Omental fat pad (tissue), 4 donors: ENCODE measurements at places on chromosomes 6 and 20.

DNA sequence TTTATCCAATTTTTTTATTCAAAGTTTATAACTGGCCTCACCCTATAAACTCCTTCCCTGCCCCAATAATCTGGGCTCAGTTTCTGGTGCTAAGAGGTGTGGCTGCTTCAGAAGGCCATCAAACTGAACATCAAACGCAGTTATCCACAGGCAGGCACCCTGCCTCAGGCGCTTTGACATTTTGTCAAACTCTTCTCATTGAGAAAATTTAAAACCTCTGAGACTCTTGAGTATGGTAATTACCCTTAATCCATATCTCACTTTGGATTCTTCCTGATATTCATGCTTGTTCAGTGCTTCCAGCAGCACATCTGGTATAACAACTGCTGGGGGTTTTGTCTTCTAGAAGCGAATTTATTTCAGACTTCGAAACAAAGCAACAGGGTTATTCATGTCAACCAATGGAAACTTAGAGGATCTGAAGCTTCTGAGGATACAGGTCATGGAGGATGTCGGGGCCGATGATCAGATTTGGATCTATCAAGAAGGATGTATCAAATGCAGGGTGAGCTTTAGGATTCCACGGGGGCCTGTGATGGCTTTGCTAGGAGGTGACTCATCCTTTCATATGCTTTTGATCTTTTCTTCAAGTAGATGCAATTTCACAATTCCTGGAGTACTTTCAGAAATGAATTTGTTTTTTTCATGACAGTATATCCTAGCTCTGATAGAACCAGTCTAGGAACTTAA is 68.2 kb downstream of the RTN4IP1 start:
- no peak for DNase-seq

- no peak for DNase-seq
Observed at GRCh38 chr20:38152175-38152620, 12.9 kb downstream of the TGM2 start.

- DNase-seq, result no peak
Observed at GRCh38 chr20:34954904-34955230, 739 bp downstream of the GSS start.

DNA sequence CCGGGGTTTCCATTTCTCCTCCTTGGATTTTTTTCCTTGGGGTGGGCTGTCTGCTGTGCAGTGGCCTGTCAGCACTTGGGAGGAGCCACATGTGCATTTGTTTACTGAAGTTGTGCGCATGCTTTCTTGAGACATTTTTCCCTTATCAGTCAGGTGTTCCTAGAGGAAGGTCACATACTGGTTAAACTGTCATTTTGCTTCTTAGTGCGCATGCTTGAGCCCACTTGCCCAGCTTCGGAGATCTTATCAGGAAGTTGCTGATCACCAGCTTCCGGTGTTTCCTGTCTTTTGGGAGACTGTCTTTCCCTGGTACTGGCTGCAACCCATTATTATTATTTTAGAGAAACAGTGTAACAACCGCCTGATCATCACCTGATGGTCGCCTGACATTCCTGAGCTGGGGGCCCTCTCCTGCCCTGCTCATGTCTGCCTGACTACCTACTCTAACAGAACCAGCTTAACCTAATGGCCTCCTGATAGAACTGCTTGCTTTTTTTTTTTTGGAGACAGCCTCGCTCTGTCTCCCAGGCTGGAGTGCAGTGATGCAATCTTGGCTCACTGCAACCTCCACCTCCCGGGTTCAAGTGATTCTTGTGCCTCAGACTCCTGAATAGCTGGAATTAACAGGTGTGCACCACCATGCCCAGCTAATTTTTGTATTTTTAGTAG is 378 bp upstream of the ERVFRD-1 start:
- DNase-seq, result no peak

DNA sequence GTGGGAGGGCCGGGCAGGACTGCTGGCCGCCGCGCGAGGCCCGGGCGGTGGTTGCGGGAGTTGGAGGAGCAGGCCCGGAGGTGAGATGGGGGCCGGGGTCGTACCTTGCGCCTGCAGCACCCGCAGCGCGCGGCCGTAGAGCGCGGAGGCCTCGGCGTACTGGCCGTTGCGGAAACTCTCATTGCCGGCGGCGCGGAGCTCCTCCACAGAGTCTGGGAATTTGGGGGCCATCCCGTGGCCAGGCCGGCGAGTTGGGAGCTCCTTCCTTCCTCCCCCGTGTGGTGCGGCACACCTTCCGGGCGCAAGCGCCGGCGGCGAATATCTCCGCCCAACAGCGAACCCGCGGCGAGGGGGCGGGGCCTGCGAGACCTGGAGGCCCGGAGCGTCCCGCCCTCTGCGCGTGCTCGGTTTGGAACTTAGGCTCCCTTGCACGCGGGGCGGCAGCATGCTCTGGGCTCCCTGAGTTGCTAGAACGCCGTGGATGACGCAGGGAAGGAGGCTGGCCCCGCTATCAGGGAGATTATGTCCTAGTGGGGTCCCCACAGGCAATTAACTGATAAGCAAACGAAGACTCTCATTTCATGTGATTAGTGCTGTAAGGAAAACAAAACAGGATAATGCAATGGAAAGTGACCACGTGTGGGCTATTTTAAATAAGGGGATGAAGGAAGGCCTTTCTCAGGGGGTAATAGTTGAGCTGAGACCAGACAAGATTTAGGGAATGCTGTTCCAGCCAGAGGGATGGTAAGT is at the start of gene TOMM34:
TOMM34 (minus strand) TSS at position 295 of the 750 bp plus-strand sequence; CDS start at position 231, 64 bp downstream.
- DNase-seq, result peak; percentile 85

DNA sequence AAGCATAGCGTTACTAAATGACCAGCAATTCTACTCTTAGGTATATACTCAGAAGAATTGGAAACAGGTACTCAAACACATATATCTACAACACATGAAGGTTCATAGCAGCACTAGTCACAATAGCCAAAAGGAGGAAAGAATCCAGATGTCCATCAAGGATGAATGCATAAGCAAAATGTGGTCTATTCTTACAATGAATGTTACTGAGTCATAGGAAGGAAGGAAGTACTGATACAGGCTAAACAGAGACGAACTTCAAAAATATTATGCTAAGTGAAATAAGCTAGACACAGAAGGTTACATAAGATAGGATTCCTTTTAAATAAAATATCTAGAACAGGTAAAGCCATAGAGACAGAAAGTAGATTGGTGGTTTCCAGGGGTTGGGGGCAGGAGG is 93.5 kb downstream of the MAP3K7 start:
- DNase-seq, result no peak

- no peak for DNase-seq
Observed at GRCh38 chr6:46756469-46757213, 9.9 kb downstream of the ANKRD66 start.

DNA sequence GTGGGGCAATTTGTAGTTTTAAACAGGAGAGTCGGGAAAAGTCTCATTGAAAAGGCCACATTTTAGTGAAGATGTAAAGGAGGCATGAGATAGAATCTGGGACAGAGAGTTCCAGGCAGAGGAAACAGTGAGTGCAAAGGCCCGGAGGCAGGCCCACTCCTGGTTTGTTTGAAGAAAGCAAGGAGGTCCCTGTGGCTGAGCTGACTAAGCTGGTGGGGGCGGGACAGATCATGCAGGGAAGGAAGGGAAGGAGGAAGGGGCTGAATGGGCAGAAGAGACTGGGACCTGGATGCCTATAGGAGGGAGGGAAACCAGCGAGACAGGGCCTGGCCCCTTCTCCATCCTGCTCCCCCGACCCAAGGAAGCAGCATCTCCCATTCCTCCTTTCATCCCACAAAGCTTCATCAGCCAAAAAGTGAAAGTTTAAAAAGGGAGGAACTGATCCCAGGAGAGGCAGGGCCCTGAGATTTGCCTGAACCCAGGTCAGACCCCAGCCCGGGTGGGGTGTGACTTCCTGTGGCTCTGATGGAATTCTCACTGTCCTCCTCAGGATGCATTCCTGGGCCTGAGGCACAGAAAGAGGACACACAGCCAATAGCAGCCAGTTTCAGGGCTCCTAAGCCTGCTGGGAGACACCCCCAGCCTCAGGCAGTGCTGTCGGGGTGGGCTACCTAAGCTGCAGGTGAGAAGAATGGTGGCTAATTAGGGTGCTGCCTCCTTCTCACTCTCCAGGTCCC is 54.2 kb upstream of the SIRPA start:
- no peak for DNase-seq

GRCh38 chr20:9040863-9041524 is 27.9 kb upstream of the PLCB4 start:
- no peak for DNase-seq

DNA sequence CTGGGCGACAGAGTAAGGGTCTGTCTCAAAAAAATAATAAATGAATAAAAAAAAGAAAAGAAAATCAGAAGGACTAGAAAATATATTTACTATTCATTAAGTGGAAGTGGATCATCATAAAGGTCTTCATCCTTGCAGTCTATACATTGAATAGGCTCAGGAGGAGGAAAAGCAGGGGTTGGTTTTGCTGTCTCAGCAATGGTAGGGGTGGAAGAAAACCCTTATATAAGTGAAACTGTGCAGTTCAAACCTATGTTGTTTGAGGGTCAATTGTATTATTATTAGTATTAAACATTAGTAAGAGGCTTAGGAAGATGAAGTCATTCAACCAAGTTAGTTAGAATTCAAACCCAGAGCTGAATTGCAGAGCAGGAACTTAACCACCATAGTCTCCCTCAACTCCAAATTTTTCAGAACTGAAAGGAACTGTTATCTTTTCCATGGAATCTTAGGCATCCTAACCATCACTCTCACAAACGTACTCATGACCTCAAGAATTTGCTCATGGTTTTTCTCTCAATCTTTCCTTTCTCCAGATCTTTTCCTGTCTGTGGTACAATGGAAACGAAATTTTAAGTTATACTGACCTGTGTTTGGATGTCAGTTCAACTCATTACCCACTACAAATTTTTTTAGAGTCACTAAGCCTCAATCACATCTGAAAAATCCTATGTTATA is 7.7 kb upstream of the SMIM13 start:
- DNase-seq, result no peak

- no peak for DNase-seq
Observed at GRCh38 chr6:143545976-143546547, 34.5 kb upstream of the FUCA2 start.
